Progenitor cell of endocrine pancreas (in vitro differentiated cells): ENCODE measurements at places on chromosomes 11 and 22.

- no peak for DNase-seq
- H3K4me1 ChIP-seq = no peaks in the 10 kb centered on the region
- H3K27me3 ChIP-seq = no peaks in the 10 kb centered on the region
- peaks cover 18% of the 10 kb centered on the region for H3K36me3 ChIP-seq
- H3K27ac ChIP-seq = no peak overlapping the region
Measured at GRCh38 chr11:18294862-18295261, 27.1 kb downstream of the HPS5 start.

DNA sequence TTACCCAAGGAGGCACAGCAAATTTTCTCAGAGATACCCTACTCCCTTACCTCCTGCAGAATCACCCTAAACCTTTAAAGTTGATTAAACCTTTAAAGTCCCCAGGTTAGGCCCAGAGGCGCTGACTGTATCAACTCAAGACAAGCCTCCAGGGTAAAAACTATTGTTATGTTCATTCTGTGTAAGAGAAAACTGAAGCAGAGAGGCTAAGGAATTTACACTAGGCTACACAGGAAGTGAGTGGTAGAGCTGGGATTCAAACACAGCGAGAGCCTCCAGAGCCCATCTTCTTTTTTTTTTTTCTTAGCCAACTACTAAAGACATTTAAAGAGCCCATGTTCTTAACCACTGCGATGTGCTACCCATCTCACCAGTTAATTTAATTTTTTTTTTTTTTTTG lies 56.3 kb upstream of the GRK3 start:
- no peak overlapping the region for H3K4me3 ChIP-seq
- no peak overlapping the region for H3K27ac ChIP-seq
- H3K27me3 ChIP-seq = no peaks in the 10 kb centered on the region
- peaks cover 3% of the 10 kb centered on the region for H3K4me1 ChIP-seq
- DNase-seq = no peak
- peaks cover 9% of the 10 kb centered on the region for H3K36me3 ChIP-seq

GRCh38 chr11:117442869-117443239 lies 115.2 kb downstream of the CEP164 start:
- peaks cover 36% of the 10 kb centered on the region for H3K27me3 ChIP-seq
- peaks cover 5% of the 10 kb centered on the region for H3K4me1 ChIP-seq
- no peak overlapping the region for H3K27ac ChIP-seq
- no peak for DNase-seq
- H3K4me3 ChIP-seq = no peak overlapping the region
- H3K36me3 ChIP-seq = no peaks in the 10 kb centered on the region

- peak; percentile 59 for DNase-seq
- no peaks in the 10 kb centered on the region for H3K36me3 ChIP-seq
- H3K4me1 ChIP-seq = peaks cover 19% of the 10 kb centered on the region
- H3K27me3 ChIP-seq = peaks cover 39% of the 10 kb centered on the region
- H3K27ac ChIP-seq = peak overlapping the region; percentile 80
Measured at GRCh38 chr11:134033696-134034491, 35.0 kb upstream of the JAM3 start.

DNA sequence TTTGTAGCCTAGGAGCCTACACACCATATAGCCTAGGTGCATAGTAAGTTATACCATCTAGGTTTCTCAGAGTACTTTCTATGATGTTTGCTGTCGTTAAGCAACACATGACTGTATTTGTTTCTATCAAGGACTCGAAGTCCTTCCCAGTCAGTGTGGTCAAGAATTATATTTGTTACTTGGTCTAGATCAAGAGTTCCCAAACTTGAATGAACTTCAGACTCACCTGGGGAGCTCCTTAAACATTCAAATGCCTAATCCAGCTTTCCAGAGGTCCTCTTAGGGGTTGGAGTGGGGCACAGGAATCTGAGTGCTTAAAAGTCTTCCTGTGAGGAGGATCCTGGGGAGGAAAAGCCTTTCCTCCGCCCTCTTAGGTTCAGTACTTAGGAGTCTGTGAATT lies 41.5 kb upstream of the PAMR1 start:
- peaks cover 6% of the 10 kb centered on the region for H3K27me3 ChIP-seq
- no peaks in the 10 kb centered on the region for H3K4me1 ChIP-seq
- H3K4me3 ChIP-seq = no peak overlapping the region
- no peak overlapping the region for H3K27ac ChIP-seq
- no peak for DNase-seq

DNA sequence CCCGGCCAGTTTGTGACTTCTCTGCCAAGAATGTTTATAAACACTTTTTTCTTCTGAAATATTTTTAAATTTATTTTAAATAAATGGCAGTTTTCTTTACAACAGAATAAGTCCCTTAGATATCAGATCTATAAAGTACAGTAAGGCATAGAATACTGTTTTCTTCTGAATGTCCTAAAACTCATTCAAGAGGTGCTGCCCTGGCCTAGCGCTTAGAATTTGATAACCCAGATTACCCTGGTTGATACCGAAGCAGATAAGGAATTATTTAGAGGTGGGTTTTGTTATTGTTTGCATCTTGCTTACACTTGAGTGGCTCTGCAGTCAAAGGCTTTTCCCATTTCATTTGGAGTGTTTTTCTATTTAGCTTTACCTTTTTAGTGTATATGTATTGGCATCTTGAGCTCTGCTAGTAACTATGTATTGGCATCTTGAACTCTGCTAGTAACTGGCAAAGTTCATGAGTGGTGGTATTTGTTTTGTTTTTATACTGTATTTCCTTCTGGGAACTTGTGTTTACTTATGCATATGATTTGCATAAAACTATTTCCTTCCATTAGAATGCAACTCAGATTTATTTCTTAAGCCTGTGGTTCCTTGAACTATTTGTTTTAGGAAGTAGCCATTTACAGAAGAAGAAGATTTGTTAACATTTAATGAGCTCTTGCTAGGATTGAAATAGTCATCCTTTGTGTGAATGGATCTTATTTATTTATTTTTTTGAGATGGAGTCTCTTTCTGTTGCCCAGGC lies 1.2 kb downstream of the ACAD8 start:
- DNase-seq = no peak
- no peaks in the 10 kb centered on the region for H3K27me3 ChIP-seq

GRCh38 chr11:134662629-134663360 lies 250.8 kb upstream of the B3GAT1 start:
- H3K4me3 ChIP-seq = no peak overlapping the region
- H3K27me3 ChIP-seq = peaks cover 12% of the 10 kb centered on the region
- no peak overlapping the region for H3K27ac ChIP-seq
- no peaks in the 10 kb centered on the region for H3K36me3 ChIP-seq

- no peak overlapping the region for H3K4me3 ChIP-seq
- H3K36me3 ChIP-seq = no peaks in the 10 kb centered on the region
- DNase-seq = no peak
- H3K27me3 ChIP-seq = no peaks in the 10 kb centered on the region
Measured at GRCh38 chr11:122788781-122789535, 49.3 kb upstream of the CRTAM start.

- H3K27me3 ChIP-seq = peaks cover 10% of the 10 kb centered on the region
- H3K4me3 ChIP-seq = no peak overlapping the region
- peak overlapping the region; percentile 71 for H3K27ac ChIP-seq
- no peaks in the 10 kb centered on the region for H3K36me3 ChIP-seq
- DNase-seq = no peak
- peaks cover 50% of the 10 kb centered on the region for H3K4me1 ChIP-seq
Measured at GRCh38 chr11:117720061-117720511, 76.9 kb downstream of the DSCAML1 start.

GRCh38 chr11:16380941-16381568 lies 24.7 kb upstream of the SOX6 start:
- no peaks in the 10 kb centered on the region for H3K4me1 ChIP-seq
- no peaks in the 10 kb centered on the region for H3K36me3 ChIP-seq
- H3K27me3 ChIP-seq = peaks cover 6% of the 10 kb centered on the region
- no peak overlapping the region for H3K4me3 ChIP-seq
- H3K27ac ChIP-seq = no peak overlapping the region
- DNase-seq = no peak

GRCh38 chr22:50268655-50269113 lies 1.5 kb downstream of the MAPK11 start:
- no peak overlapping the region for H3K4me3 ChIP-seq
- no peaks in the 10 kb centered on the region for H3K4me1 ChIP-seq
- H3K36me3 ChIP-seq = no peaks in the 10 kb centered on the region
- H3K27me3 ChIP-seq = peaks cover 43% of the 10 kb centered on the region
- DNase-seq = no peak
- H3K27ac ChIP-seq = no peak overlapping the region

DNA sequence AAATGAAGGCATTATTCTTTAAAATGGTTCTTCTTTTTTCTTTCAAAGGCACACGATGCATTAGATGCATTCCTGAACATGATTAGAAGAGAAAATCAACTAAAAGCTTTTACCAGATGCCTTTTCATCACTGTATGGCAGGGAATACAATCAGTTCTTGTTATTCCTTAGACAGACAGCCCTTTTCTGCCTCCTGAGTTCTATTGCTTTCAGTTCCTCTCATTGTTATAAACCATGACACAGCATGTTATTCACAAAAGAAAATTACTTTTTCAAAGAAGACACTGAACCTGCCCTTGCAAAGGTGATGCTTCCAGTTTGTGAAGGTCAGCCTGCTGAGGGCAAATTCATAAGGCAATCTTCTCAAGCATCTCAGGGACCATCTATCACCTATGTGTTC lies 70.1 kb downstream of the FAM181B start:
- no peak overlapping the region for H3K4me3 ChIP-seq
- no peaks in the 10 kb centered on the region for H3K4me1 ChIP-seq
- DNase-seq = no peak
- no peak overlapping the region for H3K27ac ChIP-seq

GRCh38 chr22:23495614-23496444 lies 84.3 kb downstream of the IGLL1 start:
- no peaks in the 10 kb centered on the region for H3K36me3 ChIP-seq
- DNase-seq = no peak
- H3K27ac ChIP-seq = no peak overlapping the region
- H3K4me3 ChIP-seq = no peak overlapping the region
- H3K27me3 ChIP-seq = no peaks in the 10 kb centered on the region
- no peaks in the 10 kb centered on the region for H3K4me1 ChIP-seq

DNA sequence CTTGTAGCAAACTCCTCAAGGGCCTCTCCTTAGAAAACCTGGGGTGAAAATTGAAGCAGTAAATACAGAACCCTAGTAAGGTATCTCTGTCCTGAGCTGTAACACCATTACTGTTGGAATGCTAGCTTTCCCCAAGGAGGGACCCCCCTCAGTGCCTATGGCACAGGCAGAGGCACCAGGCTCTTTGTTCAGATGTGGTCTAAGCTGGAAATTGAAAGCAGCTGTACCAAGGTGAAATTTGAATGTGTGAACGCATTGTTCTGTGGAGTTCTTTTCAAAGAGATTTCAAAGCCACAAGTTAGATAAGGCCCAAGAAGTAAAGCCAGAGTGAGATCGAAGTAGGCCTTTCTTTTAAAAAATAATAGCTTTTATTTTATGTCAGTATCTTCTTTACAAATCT lies 71.9 kb upstream of the HORMAD2 start:
- H3K27ac ChIP-seq = no peak overlapping the region
- no peaks in the 10 kb centered on the region for H3K27me3 ChIP-seq
- H3K4me3 ChIP-seq = no peak overlapping the region
- no peak for DNase-seq
- H3K4me1 ChIP-seq = peaks cover 10% of the 10 kb centered on the region

DNA sequence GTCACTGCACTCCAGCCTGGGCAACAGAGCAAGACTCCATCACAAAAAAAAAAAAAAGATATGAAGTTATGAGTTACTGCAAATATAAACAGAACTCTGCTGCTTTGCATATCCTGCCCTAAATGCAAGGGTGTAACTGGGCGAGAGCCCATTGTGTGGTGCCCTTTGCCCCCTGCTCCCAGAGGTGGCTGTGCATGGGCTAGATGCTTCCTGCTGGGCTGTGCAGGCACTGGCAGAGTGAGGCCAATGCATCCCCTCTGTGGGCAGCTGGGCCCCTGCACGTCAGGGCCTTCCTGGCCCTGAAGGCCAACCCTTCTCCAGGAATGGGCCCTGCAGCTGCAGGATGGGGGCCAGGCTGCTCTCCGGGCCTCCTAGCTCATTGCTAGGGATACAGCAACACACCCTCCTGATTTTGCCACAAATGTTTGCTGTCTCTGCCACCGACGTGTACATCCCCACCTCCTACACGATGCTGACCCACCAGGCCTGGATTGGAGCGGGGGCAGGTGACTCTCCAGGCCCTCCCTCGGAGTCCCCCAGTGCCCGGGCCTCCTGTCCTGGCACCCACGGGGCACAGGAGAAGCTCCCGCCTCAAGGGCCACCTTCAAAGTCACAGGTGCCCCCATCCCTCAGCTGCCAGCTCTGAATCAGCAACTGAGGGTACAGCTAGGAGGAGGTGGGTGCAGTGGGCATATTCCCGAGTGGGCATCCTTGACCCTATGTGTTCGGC lies 40.7 kb upstream of the COMT start:
- no peaks in the 10 kb centered on the region for H3K36me3 ChIP-seq
- H3K4me3 ChIP-seq = no peak overlapping the region
- no peak for DNase-seq
- peaks cover 2% of the 10 kb centered on the region for H3K27me3 ChIP-seq
- H3K27ac ChIP-seq = no peak overlapping the region
- H3K4me1 ChIP-seq = peaks cover 5% of the 10 kb centered on the region
